ENCODE measurements at places on chromosomes 6 and 20. TPM values are rescaled to one million over a fixed set of nuclear protein-coding genes. Genes with fewer than 3 reads are reported as not detected.
A peak's percentile ranks its signal among the peaks of the same experiment; 100 is the strongest.

DNA sequence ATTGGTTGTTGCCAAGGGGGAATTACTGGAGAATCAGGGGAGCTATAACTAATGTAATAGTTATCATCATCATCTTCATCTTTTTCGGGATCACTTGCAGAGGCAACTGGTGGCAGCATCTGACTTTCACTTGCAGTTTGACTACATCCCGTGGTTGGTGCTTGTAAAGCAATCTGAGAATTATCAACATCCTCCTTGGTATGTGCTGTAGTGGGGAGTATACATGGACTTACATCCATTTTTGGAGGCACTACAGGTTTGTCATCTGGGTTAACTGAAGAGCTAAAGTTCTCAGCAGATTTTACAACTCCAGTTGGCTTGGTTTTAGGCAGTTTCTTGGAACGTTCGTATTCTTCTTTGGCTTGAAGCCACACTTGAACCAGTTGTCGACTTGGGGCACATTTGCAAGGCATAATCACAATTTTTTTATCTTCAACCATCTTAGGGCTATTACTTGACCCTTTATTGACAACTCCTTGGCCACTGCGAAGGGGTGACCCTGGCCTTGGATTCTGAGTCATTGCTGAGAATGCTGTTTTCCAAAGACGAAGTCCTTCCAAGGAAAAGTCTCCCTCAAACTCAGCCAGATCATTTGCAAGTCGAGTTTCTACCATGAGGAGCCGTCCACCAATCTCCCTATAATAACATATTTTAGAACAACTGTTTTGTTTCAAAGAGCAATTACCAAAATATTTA lies 115.5 kb downstream of the REV3L start:
- H3K4me3 ChIP-seq: no peak overlapping the region
- H3K27me3 ChIP-seq: no peaks in the 10 kb centered on the region
- no peaks in the 10 kb centered on the region for H3K4me1 ChIP-seq
- no peak for DNase-seq
- no peaks in the 10 kb centered on the region for H3K36me3 ChIP-seq
- no peak overlapping the region for H3K27ac ChIP-seq

- H3K36me3 ChIP-seq: no peaks in the 10 kb centered on the region
- no peak for DNase-seq
- H3K4me3 ChIP-seq: no peak overlapping the region
- peaks cover 9% of the 10 kb centered on the region for H3K4me1 ChIP-seq
These were observed 20.7 kb upstream of the CGA start for GRCh38 chr6:87115402-87116135.

DNA sequence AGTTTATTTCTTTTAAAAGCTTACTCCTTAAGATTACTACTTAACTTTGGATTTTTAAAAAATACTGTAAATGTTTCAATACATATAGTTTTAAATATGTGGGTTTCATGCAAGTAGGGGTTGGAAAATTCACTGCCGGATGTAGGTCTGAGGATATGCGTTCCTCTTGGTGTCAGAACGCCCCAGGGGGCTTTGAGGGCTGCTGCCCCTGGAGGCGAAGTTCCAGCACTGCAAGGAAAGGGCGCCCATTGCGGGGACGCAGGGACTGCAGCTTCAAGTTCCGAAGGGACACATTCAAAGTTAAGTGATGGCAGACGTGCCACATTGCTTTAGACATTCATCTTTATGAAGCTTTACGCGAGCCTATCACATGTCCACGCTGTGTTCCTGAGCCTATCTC lies 152.9 kb downstream of the SOD2 start:
- DNase-seq: peak; percentile 57
- peaks cover 6% of the 10 kb centered on the region for H3K27me3 ChIP-seq
- no peaks in the 10 kb centered on the region for H3K36me3 ChIP-seq
- no peak overlapping the region for H3K4me3 ChIP-seq

DNA sequence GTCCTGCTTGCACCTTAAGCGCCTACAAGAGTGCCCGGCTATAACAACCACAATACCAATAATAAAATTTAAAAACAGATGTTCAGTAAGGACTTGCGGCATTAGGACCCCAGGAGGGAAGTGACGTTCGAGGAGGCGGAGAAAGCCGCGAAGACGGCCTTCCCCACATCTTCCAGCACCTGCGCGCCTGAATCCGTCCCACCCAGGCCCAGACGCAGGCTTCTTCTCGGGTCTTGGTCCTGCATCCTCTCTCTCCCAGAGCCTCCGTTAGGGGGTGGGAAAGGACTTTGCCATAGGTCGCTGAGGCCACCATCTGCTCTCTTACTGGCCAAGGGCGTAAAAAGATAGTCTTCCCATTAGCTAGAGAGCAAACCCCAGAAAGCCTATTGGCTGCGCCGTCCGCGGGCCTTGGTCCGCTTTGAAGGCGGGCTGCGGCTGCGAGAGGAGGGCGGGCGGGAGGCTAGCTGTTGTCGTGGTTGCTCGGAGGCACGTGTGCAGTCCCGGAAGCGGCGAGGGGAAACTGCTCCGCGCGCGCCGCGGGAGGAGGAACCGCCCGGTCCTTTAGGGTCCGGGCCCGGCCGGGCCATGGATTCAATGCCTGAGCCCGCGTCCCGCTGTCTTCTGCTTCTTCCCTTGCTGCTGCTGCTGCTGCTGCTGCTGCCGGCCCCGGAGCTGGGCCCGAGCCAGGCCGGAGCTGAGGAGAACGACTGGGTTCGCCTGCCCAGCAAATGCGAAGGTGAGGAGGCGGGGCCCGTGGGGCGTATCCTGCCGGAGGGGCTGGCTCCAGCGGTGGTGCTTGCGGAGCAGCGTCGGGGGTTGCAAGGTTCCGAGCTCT lies at the start of gene CNPY3:
Gene CNPY3, plus strand, starts transcription at position 495 of the 835 bp plus-strand sequence. Its CDS starts 91 bp downstream, at position 586.
- no peaks in the 10 kb centered on the region for H3K36me3 ChIP-seq
- peak within 1 kb of the TSS; percentile 99 for H3K27ac ChIP-seq
- DNase-seq: peak; percentile 94
- H3K4me3 ChIP-seq: peak within 1 kb of the TSS; percentile 98

DNA sequence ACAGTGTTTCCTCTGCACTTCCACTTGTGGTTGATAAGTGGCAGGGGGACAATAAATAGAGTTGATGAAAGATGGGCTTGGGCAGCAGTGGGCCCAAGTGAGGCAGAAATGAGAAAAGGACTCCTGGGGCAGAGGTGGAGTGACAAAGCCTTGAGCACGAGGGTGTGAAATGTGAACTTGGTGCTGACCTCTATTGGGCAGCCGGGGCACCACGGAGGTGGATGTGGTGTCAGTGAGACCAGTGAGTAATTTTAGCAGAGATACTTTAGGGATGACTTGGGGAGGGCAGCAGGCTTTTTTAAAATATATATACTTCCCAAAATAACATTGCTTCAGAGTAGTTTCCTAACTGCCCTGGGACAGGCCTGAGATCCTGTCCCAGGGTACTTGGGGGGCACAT lies 30.6 kb upstream of the MYLK2 start:
- no peaks in the 10 kb centered on the region for H3K36me3 ChIP-seq
- DNase-seq: peak; percentile 54
- H3K4me3 ChIP-seq: no peak overlapping the region
- no peaks in the 10 kb centered on the region for H3K27me3 ChIP-seq
- H3K27ac ChIP-seq: no peak overlapping the region
- H3K4me1 ChIP-seq: no peaks in the 10 kb centered on the region

- no peak for DNase-seq
- H3K4me3 ChIP-seq: no peak overlapping the region
- H3K4me1 ChIP-seq: no peaks in the 10 kb centered on the region
- peaks cover 9% of the 10 kb centered on the region for H3K27me3 ChIP-seq
- H3K36me3 ChIP-seq: peaks cover 6% of the 10 kb centered on the region
- no peak overlapping the region for H3K27ac ChIP-seq
These were observed 21.5 kb upstream of the MRPS18A start for GRCh38 chr6:43708860-43709653.

DNA sequence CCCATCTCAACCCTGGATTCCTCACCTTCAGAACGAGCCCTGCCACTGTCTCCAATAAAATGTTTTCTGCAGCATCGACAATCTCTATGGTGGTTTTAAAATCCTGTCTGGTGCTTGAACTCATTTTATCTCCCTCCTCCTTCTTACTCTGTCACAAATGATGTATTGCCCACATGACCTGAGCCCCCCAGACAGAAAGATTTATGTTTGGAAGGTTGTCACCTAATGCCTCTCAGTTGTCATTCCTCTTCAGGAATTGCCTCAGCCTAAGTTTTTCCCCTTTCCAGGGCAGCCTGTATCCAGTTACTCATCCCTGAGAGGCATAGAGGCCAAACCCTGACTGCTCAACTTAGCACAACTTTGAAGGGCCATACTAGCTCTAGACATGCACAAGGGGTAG lies 9.2 kb downstream of the GPX5 start:
- no peak overlapping the region for H3K27ac ChIP-seq
- H3K36me3 ChIP-seq: no peaks in the 10 kb centered on the region
- peaks cover 8% of the 10 kb centered on the region for H3K27me3 ChIP-seq
- H3K4me3 ChIP-seq: no peak overlapping the region
- no peak for DNase-seq

DNA sequence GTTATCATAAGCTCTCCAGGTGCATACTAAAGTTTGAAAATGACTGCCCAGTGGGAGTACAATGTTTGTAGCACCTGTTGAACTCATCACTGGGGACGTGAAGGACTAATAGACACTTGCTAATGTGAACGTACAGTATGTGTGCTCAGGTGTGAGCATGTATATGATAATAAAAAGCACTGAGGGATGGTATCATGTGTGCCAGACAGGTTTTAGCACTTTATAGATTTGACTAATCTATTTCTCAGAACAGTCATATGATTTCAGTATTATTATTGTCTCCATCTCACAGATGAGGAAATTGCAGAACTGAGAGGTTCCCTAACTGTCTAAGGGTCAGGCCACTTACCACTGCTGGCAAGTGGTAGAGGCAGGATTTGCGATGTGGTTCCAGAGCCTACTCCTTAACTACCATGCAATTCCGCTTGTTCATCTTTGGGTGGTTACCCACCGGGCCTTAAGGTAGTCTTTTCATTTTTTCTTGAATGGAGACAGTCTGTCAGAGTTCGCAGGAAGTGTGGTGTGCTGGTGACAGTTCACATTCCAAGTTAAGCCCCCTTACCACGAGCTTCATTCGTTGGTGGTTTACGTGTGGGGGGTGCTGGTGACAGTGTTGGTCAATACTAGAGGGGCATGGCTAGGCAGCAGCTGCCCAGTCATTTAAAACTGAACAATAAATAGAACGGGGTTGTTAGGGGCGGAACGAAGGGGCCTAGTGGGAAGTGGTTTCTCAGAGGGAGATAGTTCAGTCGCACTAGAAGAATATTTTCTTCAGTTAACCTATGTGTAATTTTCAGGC lies 46.8 kb downstream of the RREB1 start:
- no peak overlapping the region for H3K27ac ChIP-seq
- H3K36me3 ChIP-seq: no peaks in the 10 kb centered on the region
- DNase-seq: no peak
- peaks cover 3% of the 10 kb centered on the region for H3K27me3 ChIP-seq

- H3K4me1 ChIP-seq: peaks cover 1% of the 10 kb centered on the region
- no peak overlapping the region for H3K27ac ChIP-seq
- no peak for DNase-seq
- H3K27me3 ChIP-seq: no peaks in the 10 kb centered on the region
- H3K4me3 ChIP-seq: no peak overlapping the region
These were observed 301.3 kb upstream of the TCF21 start for GRCh38 chr6:133587546-133588160.

DNA sequence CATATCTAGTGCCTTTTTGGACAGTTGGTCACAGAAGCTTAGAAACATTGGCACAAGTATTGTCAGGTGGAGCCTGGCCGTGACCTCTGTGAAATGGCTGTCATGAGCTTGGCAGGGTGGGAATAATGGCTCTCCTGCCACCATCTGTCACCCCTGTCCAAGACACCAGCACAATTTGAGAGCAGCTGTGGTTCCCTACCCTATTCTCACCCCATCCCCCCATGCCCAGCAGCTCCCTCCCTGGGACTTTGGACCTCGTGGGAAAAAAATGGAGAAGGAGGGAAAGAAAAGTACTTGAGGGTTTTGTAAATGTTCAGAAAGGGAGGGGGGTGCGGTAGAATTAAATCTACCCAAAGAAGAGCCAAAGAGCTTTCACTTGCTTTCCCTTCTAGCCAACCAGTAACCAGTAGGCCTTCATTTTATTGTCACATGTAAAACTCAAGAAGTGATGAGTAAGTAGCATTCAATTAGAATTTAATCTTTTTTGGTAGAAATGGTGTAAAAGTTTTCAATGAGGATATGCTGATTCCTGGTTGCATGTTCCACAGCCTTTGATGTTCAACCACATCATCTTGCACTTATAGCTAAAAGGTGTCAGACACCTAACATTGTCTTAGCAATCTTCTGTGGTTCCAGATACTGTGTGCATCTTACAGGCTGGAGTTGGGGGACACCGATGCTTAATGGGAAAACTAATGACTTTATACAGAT lies 263.5 kb upstream of the TAB2 start:
- peaks cover 6% of the 10 kb centered on the region for H3K27me3 ChIP-seq
- peaks cover 52% of the 10 kb centered on the region for H3K4me1 ChIP-seq
- peak overlapping the region; percentile 73 for H3K4me3 ChIP-seq
- no peaks in the 10 kb centered on the region for H3K36me3 ChIP-seq

GRCh38 chr6:15474196-15474595 lies 188.6 kb downstream of the DTNBP1 start:
- H3K4me1 ChIP-seq: peaks cover 16% of the 10 kb centered on the region
- H3K36me3 ChIP-seq: no peaks in the 10 kb centered on the region
- DNase-seq: no peak
- H3K4me3 ChIP-seq: no peak overlapping the region
- H3K27ac ChIP-seq: no peak overlapping the region

GRCh38 chr6:38336922-38337321 lies 302.8 kb downstream of the BTBD9 start:
- H3K4me3 ChIP-seq: no peak overlapping the region
- no peak for DNase-seq
- H3K27ac ChIP-seq: no peak overlapping the region

DNA sequence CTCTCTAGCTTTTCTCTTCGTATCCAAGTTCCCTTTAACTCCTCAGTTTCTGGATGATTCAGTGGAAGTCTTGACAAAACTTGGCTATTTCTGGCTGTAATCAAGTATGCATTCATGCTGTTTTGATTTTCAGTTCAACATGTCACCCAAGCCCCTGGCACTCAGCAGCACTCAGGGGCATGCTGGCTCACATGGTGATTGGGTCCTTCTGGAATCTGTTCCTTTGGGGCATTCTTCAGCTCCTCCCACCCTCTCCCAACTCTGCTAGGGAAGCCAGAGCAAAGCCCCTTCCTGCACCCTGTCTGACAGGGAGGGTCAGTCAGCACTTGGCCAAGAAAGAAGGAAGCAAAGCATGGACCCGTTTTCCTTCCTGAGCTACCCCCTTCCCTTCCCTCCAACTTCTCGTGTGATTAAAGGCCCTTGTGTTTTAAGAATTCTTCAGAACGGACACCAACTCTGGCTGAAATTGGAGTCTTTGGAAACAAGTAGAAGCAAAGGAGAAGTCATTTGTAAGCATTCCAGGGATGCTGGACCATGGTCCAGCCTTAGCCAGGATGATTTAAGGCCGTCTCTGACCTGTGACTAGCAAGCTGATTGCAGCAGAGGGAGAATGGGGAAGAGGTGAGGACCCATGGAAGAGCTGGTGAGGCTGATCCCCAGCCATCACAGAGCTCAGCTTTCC lies 7.1 kb downstream of the PLEKHG1 start:
- no peak overlapping the region for H3K27ac ChIP-seq
- no peaks in the 10 kb centered on the region for H3K4me1 ChIP-seq
- no peaks in the 10 kb centered on the region for H3K36me3 ChIP-seq
- no peak overlapping the region for H3K4me3 ChIP-seq

- no peak for DNase-seq
- no peak overlapping the region for H3K27ac ChIP-seq
- peaks cover 6% of the 10 kb centered on the region for H3K27me3 ChIP-seq
- H3K36me3 ChIP-seq: peaks cover 4% of the 10 kb centered on the region
- H3K4me1 ChIP-seq: no peaks in the 10 kb centered on the region
These were observed 67.2 kb upstream of the TNFRSF21 start for GRCh38 chr6:47376930-47377329.

GRCh38 chr20:1341561-1342265 lies 12.8 kb upstream of the SDCBP2 start:
- peak; percentile 83 for DNase-seq
- H3K4me3 ChIP-seq: peak overlapping the region; percentile 49
- peaks cover 8% of the 10 kb centered on the region for H3K27me3 ChIP-seq
- peak overlapping the region; percentile 94 for H3K27ac ChIP-seq

The ZKSCAN3 gene
- 16.0 TPM for total RNA-seq

The MEP1A gene
- total RNA-seq: not detected

The DCDC2 gene
- total RNA-seq: not detected

The POU5F1 gene
- total RNA-seq: 48.8 TPM
